Retinal pigment epithelial cell (primary cell): ENCODE measurements at places on chromosomes 11 and 22.

GRCh38 chr11:58577555-58578135 lies 1.2 kb upstream of the ZFP91 start:
- DNase-seq: no peak

- no peak for DNase-seq
Observed at GRCh38 chr11:76023236-76024068, 182.8 kb downstream of the WNT11 start.

DNA sequence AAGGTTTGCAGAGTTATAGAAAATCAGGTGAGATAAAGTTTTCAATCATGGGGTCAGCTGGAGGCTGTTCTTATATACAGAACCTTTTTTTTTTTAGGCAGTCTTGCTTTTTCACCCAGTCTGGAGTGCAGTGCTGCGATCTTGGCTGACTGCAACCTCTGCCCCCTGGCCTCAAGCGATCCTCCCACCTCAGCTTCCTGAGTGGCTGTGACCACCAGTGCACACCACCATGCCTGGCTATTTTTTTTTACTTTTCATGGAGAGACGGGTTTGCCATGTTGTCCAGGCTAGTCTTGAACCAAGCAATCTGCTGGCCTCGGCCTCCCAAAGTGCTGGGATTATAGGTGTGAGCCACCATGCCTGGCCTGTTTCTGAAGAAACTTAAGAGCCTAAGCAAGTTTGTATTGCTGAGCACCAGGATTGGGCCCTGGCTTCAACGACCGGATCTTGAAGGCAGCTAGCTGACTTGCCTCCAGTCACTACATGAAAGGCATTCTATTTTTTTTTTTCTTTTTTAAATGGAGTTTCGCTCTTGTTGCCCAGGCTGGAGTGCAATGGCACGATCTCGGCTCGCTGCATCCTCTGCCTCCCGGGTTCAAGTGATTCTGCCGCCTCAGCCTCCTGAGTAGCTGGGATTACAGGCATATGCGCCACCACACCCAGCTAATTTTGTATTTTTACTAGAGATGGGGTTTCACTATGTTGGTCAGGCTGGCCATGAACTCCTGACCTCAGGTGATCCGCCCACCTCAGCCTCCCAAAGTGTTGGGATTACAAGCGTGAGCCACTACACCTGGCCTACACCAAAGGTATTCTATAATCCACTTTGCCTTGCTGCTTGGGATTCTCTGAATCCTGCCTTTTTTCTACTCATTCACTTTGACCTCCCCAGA lies 7.6 kb downstream of the XBP1 start:
- DNase-seq: no peak

GRCh38 chr11:2797741-2798361 lies 87.7 kb downstream of the CDKN1C start:
- no peak for DNase-seq
